ENCODE measurements at places on chromosomes 2 and 18.

GRCh38 chr2:129478902-129479517 lies 500.5 kb upstream of the RAB6C start:
- DNase-seq = peak; percentile 50

GRCh38 chr18:7902399-7902839 lies 335.3 kb downstream of the PTPRM start:
- DNase-seq = no peak

GRCh38 chr2:169254774-169255173 lies 107.6 kb downstream of the LRP2 start:
- DNase-seq = no peak

DNA sequence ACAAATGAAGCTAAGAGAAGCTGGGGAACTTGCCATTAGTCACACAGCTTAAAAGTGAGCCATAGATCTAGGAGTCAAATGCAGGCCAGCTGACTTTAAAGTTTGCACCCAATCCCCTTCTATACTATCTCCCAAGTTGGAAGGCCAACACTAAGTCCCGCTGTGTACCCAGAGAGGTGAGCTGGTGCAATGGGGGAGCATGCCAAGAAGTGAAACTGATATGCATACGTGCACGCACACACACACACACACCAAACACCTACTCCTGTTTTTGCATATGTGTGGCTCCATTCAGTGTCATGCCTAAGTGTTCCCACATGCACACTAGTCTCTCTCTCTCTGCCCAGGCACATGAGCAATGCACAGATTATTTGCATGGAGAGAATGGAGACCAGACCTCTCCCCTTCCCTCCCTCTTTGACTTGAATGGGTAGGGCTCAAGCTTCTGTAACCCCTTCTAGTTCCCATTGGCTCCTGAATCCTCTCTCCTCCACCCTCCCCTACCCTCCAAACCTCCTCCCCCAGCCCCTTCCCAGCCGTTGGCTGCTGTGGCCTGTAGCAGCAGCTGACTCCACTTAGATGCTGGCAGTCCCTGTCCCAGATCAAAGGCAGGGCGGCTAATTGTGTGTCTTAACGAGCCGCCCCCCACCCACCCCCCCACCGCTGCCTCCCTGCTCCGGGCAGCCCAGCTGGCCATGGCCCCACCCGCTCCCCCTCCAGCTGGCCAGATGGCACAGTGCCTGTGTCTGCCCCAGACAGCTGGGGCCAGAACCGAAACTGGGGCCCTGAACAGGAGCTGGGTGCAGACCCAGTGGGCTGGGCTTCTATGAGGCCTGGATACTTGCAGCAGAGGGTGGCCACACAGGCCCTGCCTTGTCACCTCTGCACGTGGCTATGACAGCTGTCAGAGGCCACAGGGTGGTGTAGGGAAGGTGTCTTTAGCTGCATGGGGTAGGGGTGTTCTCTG lies 5.6 kb downstream of the WNT10A start:
- DNase-seq = peak; percentile 24

GRCh38 chr2:225894236-225894980 lies 494.9 kb downstream of the NYAP2 start:
- no peak for DNase-seq

DNA sequence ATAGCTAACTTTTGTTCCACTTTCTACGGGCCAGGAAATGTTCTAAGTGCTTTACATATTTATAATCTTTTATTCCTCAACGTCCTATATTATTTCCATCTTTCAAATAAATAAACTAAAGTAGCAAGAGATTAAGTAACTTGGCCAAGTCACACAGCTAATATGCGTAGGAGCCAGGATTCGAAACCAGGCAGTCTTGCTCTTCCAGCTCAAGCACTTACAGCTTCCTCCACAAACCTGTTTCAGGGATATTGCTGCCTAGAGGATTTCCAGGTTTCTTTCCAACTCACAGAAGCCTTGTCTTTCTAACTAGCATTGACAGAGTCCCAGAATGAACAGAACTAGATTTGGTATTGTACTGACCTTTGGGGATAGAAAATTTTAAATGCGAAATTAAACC lies 102.5 kb downstream of the FIGN start:
- DNase-seq = no peak

DNA sequence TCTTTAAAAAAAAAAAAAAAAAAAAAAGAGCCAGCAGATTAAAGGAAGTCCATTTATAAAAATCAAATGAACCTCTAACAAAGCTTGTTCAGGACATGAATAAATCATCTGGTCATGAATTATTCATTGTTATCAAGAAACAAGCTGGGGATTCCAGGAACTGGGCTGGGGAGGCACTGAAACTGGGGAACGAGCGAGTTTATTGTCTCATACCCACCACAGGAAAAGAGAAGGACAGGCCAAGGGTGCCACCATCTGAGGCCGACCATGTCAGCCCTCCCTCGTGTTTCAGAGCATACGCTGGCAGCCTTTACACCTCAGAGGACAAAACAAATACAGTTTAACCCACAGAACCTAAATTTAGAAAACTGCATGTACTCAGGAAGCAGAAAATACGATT lies 164.2 kb downstream of the VWC2L start:
- peak; percentile 98 for DNase-seq

DNA sequence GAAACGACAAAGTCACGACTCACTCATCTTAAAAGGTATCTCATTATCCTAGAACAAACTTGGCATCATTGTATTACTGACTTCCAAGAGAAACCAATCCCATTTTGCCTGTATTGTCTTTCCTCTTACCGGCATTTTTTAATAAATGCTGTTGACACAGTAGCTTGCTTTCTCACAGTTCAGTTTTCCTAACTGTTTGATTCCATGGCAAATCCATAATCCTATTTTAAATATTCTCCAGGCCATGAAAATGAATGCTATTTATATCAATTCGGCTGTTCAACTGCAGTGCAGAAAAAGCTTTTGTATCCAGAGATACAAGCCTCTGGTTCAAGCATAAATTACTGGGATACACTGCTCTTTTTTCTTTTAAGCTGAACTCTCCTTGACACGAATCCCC lies 1241.9 kb downstream of the DPP10 start:
- no peak for DNase-seq

DNA sequence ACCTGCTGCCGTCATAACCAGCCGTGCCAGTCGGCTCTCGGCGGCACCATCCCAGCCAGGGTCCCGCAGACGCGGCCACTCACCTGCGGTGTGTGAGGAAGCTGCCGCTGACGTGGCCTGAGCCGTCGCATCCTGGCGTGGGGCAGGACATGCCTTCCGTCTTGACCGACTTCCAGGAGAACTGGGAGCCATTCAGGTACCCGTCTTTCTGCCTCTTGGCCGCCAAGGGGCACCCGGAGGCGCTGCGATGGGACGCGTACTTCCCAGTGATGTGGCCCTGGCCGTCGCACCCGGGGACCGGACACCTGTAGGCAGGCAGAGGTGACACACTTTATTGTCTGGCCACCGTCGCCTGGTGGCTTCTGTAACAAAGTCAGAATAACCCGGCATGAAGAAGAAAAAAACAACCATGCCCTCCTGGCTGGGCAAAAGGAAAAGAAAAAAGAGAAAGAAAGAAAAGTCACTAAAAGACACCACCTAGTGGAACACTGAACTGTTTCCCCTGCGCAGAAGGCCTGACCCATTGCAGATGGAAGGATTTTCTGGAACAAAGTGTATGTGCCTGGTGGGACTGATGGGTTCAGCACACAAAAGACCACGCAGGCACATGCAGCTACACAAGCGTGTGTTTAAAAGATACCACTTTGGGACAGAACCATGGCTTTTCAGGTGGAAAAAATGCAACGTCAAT lies 94.9 kb upstream of the PXDN start:
- no peak for DNase-seq

GRCh38 chr2:96959406-96960110 lies 26.8 kb downstream of the FAM178B start:
- no peak for DNase-seq

DNA sequence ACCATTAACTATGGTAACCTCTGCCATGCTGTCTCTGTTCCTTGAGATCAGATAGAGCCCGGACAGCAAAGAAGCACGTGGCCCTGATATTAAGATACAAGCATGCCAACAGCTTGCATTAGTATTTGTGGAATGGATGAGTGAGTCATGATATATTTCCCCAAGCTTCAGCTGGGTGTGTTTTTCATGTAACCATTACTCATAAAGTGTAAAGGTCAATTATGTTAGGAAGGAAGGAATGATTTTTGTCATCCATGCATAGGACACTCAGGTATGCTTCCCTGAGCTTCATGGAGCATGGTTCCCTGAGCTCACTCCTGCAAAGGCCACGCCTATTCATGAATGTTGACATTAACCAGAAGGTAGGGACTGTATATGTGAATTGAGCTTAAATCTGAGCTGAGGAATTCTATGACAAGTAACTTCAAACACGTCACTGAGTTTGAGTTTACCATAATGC lies 74.6 kb downstream of the ARL4C start:
- DNase-seq = no peak

- no peak for DNase-seq
Measured at GRCh38 chr2:169782513-169782912, 16.2 kb upstream of the SSB start.

GRCh38 chr18:48888773-48889080 lies 62.0 kb downstream of the SMAD7 start:
- no peak for DNase-seq

DNA sequence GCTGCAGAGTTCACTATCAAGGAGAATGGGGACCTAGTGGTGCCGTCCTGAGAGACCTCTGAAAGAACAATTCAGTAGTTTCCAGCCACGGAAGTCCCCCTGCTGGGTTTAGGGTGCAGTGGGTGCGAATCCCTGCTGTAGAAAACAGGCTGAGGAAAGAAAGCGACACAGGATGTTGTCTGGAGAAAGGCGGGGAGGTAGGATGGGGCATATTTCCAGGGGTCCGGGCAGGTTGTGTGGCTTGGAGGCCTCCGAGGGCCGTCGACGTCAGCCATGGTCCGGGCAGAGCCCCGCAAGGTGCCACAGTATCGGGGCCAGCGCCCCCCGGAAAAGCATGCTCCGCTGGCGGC lies 807 bp upstream of the CREB1 start:
- peak; percentile 14 for DNase-seq

GRCh38 chr18:2797951-2798350 lies 48.9 kb upstream of the EMILIN2 start:
- DNase-seq = no peak

GRCh38 chr2:36544638-36545338 lies 53.2 kb downstream of the FEZ2 start:
- no peak for DNase-seq

- no peak for DNase-seq
Measured at GRCh38 chr2:9112079-9112721, 94.4 kb upstream of the ASAP2 start.

- no peak for DNase-seq
Measured at GRCh38 chr2:23510471-23510870, 125.5 kb downstream of the KLHL29 start.

DNA sequence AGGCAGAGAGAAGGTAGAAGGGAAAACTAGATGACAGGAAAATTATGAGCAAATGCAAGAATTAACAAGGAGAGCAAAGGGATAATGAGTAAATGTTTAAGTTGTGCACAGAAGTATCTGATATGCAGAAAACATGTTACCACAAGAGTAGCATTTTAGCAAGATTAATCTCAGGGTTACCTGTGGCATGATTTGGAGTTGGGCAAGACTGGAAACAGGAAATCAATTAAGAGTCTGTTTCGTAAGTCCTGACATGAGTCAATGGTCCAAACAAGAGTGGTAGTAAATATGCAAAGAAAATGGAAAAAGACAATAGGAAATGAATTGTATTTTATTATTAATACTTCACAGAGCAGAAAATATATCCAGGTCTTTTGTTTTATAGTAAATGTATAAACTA lies 17.3 kb upstream of the MTX2 start:
- no peak for DNase-seq

- DNase-seq = no peak
Measured at GRCh38 chr2:30797381-30798015, 9.7 kb downstream of the CAPN13 start.

GRCh38 chr2:6398421-6398820 lies 467.3 kb downstream of the CMPK2 start:
- DNase-seq = no peak
